ENCODE measurements at places on chromosomes 12 and 14.

- no peak for DNase-seq
Observed at GRCh38 chr12:31005256-31005943, 68.3 kb upstream of the DDX11 start.

- DNase-seq: no peak
Observed at GRCh38 chr14:94161981-94162380, 12.1 kb upstream of the PPP4R4 start.

DNA sequence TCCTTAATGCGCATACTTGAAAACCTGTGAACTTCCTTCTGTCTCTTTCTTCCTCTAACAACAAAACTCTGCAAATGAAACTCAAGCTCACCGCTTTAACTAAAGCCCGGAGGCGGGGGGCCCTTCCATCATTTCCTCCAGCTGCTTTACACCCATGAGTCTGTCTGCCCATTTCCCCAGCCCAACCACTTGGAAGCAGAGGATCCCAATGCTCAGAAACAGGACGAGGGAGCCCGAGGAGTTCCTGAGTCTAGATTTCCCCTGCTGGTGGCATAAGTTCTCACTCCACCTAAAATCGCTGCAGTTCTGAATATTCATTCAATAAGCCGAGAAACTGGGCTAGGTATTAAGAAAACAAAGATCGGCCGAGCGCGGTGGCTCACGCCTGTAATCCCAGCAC is 30.8 kb downstream of the GPR19 start:
- DNase-seq: no peak

- DNase-seq: peak; percentile 34
Observed at GRCh38 chr12:103877934-103878510, 37.0 kb upstream of the NT5DC3 start.

DNA sequence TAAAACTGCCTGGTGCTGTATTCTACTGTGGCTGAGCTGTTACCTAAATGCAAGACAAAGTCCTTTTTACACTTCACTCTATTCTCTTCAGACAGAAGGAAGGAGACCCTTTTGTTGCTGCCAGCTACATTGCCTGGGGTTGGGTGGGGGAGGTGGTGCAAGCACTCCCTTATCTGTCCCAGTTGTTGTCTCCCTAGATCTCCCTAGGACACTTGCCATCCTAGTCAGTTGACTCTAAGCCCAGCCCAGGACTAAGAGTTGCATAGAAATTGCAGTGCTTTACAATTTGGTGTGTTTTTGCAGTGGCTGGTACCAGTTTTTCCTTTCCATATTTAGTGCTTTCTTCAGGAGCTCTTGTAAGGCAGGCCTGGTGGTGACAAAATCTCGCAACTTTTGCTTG is 35.1 kb downstream of the SCYL2 start:
- no peak for DNase-seq

DNA sequence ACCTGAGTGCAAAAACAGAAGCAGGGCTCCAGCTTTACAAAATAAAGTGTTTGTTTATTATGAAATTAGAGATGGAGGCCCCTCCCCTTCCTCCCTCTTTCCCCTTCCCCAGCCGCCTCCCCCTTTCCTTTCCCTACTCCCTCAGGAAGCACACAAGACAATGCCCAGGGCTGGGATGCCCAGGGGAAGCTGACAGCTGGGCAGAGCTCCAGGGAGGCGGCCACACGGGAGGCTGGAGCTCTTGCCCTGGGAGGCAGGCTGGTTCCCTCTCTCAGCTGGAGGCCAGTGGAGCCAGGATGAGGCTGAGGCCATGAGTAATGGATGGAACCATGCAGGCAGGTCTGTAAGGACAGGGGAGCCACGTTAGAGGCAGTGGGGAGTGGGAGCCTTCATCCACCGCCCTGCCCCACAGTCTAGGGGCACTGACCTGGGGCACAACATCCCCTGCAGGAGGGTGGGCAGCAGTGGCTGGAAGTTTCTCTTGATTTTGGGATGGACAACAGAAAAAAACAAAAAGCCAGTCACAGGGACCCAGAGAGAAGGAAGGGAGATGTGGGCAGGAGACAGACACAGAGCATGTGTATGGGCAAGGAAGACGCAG is 5.1 kb downstream of the PSMB11 start:
- DNase-seq: no peak

GRCh38 chr14:87158283-87158682 is 834.7 kb downstream of the GALC start:
- DNase-seq: no peak

DNA sequence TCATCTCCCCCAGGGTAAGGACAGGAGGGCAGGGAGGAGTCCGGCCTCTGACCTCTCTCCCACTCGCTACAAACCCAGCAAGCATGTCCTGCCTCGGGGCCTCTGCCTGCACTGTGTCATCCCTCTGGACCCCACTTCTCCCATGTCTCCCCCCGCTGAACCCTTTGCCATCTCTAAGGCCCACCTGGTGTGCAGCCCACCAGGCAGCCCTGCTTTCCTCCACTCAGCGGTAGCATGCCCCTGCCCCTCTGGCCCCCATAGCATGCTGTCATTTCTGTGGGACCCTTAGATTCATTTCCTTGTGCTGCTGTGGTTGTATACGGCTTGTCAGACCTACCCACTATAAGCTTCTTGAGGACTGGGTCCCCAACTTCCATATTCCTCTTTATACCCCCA is 17.7 kb downstream of the PAPLN start:
- DNase-seq: no peak

DNA sequence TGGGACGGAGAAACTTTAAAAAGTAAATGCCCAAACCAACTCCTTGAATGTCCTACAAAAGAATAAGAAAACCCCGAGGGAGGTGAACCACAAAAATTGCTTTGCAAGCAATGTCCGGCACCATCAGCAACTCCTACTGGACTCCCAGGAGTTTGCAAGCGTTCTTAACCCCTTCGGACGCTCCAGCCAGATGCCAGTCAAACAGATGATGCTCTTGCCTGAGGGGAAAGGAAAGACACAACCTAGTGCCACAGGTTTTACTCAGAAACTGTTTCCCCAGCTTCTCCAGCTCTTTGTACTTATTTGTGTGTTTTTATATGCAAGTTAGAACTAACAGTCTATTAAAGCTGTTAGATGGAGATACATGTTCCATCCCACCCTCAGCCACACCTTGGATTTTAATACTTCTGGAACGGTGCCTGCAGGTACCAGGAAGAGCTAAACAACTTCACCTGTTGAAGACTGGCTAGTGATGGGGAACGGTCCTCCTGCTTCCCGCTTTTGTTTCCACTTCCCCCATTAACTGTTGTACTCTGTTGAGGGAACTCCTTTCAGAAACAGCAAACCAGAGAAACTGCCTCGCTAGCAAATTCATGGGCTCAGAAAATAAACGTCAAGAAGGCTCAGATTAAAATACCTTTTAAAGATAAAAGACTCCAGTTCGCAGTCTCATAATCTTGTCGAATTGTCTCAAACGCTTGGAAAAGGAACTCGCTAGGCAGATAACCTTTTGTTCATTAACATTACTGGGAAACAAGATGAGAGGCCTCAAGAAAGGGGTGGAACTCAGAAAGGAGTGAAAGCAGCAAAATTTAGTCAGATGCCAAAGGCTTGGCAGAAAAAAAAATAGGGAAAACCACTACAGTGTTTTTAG is 1.1 kb upstream of the FERMT2 start:
- peak; percentile 41 for DNase-seq

DNA sequence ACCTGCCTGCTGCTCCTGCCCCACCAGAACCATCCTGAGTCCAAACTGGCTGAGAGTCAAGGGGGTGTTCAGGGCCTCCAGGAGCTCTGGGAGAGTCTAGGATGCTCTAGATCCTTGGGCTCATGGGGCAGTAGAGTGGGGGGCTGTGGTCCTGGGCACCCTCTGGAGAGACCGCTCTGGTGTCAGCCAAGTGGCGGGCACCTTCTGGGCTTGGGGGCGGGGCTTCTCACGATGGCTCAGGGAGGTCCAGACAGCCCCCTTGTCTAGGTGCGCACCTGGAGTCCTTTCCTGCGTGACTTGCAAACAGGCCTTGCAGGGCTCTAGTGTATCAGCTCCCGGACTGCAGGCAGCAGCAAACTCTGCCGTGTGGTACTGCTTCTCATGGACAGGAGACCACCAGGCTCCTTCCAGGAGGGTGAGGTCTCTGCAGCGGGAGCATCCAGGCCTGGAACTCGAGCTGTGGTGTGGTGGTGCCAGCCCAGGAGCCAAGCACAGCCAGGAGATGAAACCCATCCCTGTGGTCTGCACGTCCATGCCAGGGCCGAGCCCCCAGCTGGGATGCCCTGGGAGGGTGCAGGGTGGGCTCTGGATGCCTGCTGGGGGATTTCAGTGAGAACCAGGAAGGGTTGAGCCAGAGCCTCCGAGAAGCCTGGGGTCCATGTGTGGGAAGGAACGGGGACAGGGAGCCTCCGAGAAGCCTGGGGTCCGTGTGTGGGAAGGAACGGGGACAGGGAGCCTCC is 15.0 kb downstream of the PACS2 start:
- DNase-seq: no peak

- no peak for DNase-seq
Observed at GRCh38 chr12:26523708-26524150, 309.3 kb downstream of the ITPR2 start.

GRCh38 chr12:132172619-132173018 is 28.4 kb downstream of the NOC4L start:
- DNase-seq: no peak

DNA sequence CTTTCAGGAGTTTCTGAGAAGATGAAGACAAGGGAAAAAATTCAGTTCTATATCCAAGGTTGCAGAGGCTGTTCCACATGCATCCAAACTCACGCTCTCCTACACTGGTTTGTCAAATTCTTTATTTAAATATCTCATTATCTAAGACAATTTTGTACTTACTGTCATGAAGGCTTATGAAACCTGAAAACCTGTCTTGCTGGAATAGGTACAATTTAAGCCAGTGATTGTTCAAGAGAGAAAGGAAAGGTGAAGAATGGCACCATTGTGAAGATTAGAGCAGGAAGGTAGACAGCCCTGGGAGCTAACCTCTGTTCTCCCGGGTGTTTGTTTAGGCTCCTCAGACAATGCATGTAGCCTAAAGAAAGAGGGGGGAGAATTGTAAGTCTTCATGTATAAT is 315.1 kb upstream of the PRKD1 start:
- no peak for DNase-seq

- DNase-seq: no peak
Observed at GRCh38 chr12:125254236-125254635, 189.0 kb downstream of the AACS start.

DNA sequence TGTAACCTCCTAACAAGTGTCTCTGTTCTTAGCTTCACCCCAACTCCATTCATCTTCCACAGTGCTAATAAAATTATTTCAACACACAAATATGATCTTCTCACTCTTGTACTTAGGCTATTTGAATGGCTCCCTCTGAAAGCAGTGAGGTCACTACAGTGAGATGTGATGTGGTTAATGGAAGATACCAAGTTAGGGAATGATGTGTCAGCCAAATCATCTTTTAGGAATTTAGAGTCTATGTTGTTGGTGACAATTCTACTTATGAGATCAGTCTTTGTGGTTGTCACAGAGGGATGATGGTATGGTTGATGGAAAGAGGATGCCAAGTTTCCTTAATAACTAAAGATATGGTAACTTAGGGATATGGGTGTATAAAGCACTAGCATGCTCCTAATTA is 57.6 kb downstream of the POLR3B start:
- DNase-seq: no peak

DNA sequence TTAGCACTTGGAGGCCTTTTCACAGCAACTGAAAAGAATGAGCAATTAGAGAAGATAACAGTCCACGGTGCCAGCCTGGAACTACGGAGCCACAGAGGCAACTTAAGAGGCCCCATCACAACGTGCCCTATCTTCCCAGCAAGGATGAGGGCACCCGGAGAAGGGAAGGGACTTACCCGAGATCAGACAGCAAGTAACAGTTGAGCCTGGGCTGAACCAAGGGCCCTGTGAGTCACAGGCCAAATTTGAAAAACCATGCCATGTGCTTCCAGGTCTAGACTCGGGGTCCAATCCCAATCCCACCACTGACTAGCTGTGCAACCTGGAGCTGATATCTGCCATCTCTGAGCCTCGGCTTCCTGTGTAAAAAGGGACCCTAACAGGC is 42.2 kb downstream of the PITPNM2 start:
- DNase-seq: no peak

DNA sequence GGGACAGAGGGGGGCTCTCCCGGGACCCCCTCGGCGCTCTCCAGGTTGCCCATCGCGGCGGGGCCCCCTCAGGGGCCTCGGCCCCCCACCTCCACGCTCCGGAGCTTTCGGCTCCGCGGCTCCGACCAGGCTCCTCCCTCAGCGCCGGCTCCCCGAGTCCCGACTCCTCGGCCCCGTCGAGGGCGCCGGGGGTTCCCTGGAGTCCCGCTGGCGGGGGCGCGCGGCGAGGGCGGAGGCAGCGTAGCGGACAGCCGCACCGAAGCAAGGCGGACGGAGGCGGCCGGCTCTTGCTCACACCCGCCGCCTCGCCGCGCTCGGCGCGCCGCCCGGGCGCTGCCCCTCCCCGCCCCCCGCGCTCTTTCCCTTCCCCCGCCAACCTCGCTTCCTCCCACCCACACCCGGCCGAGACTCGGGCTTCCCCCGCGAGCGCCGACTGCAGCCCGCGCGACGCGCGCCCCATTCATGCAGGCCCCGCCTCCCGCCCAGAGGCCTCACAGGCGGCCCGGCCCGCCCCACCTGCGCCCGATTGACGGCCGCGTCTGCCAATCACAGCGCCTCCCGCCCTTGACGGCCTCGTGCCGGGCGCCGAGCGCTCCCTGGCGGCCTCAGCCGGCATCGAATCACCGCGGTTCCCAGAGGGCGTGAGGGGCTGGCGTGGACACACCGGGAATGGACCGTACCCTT is at the start of gene FMNL3:
TSS of gene FMNL3 (minus strand) at position 278 of the 684 bp plus-strand sequence. CDS start at position 53, 225 bp downstream.
- DNase-seq: peak; percentile 92

GRCh38 chr12:78977304-78977867 is 112.8 kb downstream of the SYT1 start:
- DNase-seq: no peak

DNA sequence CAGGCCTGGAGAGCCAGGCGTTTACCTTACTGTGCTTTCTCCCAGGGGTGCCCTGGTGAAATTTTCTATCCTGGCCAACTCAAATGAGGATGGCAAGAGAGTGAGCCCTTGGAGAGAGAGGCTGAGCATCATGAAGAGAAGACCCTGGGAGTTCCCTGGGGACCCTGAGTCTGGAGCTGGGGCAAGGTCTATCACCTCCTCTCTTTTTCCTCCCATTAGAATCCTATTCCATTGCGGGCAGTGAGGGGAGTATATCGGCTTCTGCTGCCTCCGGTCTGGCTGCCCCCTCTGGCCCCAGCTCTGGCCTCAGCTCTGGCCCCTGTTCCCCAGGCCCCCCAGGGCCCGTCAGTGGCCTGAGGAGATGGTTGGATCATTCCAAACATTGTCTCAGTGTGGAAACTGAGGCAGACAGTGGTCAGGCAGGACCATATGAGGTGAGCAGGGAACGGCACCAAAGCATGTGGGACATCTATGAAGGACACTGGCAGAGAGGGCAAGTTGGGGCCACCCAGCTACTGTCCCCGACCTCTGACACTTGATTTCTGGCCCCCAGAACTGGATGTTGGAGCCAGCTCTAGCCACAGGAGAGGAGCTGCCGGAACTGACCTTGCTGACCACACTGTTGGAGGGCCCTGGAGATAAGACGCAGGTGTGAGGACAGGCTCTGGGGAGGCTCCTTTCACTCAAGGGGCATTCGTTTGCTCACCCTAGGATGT is 1.6 kb downstream of the ARHGEF25 start:
- peak; percentile 26 for DNase-seq
